ENCODE measurements at places on chromosomes 2 and 18. TPM values are rescaled to one million over a fixed set of nuclear protein-coding genes. Genes with fewer than 3 reads are reported as not detected.

Gene TDRD15
- total RNA-seq, result not detected

Gene TCF7L1
- total RNA-seq, result 5.8 TPM

Gene LIMS3
- 1.4 TPM for total RNA-seq

Gene ASPRV1
- not detected for total RNA-seq

Gene TTR
- total RNA-seq, result not detected
